ENCODE measurements at places on chromosomes 16 and 17.

- no peak for DNase-seq
Measured at GRCh38 chr17:13787636-13788035, 185.9 kb upstream of the HS3ST3A1 start.

- no peak for DNase-seq
Measured at GRCh38 chr17:77675816-77676215, 282.7 kb upstream of the TNRC6C start.

DNA sequence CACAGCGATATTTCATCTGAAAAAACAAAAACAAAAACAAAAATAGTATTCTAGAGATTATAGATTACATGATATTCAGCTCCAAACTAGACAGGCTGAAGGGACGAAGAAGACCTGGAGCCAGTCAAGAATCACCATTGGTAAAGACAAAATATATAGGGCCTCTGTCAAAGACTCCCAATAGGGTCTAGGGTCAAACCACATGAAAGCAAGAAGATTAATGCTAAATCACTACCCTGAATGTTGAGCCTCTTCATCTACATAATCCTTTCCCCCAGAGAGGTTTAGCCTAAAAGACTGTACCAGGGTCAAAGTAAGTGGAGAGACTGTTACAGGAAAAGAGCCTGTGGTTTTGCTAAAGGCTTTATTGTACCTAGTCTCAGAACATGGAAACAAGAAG is 10.8 kb upstream of the NME1 start:
- DNase-seq, result no peak

- no peak for DNase-seq
Measured at GRCh38 chr16:57104706-57105105, 12.3 kb downstream of the CPNE2 start.

- DNase-seq, result no peak
Measured at GRCh38 chr16:89293276-89294143, 76.0 kb downstream of the ZNF778 start.

- peak; percentile 81 for DNase-seq
Measured at GRCh38 chr17:57243171-57243622, 13.1 kb upstream of the MSI2 start.

DNA sequence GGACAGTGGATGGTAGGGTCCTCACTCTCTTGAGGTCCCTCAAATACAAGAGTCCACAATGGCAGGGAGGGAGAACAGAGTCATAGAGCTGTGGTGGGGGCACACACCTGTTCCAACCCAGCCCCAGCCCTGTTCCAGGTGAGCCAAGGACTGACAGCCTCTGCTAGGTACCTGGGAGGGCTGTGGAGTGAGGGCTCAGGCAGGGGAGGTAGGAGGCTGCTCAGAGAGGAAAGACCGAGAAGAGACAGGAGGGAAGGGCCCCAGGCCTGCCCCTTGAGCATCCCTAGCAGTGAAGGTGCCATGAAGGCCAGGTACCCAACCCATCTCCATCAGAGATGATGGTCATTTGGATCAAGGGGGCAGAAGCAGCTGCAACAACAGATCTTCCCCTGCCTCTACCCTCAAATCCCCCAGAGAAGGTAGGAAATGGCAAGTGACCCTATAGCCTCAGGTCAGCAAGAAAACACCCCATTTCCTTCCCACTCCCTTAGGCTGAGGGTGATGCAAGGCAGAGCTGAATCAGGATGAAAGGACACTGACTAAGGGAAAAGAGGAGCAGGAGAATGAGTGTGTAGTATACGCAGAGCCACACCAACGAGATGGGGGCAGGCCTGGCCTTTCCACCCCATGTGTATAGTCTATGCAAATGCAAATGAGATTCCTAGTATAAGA is 28.6 kb downstream of the CD300LG start:
- DNase-seq, result no peak

DNA sequence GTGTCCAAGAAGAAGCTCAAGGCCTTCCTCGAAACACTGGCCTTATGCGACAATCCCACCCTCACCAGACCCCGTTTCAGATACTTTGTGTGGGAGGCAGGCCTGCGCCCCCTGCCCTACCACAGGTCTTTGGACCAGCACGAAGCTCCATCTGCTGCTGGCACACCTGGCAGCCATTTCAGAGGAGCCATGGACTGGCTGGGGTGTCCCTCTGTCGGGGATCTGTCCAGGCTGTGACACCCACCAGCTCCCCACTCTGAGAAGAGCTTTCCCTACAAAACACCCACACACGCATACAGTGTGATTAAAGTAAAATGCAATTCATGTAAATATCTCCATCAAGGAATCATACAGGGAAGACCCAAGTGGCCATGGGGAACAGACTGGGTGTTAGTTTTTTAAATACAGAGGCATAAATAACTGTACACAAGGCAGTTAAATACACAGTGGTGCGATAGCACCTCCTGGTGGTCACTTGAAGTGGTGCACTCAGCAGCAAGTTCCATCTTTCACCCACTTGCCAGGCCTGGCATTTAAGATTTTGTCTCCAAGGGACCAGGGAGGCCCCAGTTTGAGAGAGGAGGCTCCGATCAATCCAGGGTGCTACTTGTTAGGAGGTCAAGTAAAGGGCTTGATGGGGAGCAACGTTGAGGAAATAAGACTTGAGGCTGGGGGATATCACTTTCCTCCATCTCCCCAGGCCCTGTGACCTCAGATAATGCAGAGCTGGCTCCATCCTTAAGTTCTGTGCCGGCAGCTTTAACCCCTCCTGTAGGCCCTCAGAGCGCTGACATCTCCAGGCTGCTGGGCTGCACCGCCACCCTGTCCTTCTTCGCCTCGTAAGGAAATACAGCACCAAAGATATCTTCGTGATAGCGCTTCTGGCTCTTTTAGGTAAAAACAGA is 43.6 kb downstream of the NOS2 start:
- peak; percentile 53 for DNase-seq

GRCh38 chr17:57110579-57111325 is 25.7 kb downstream of the AKAP1 start:
- no peak for DNase-seq

GRCh38 chr16:78768718-78769117 is 669.3 kb downstream of the WWOX start:
- no peak for DNase-seq

DNA sequence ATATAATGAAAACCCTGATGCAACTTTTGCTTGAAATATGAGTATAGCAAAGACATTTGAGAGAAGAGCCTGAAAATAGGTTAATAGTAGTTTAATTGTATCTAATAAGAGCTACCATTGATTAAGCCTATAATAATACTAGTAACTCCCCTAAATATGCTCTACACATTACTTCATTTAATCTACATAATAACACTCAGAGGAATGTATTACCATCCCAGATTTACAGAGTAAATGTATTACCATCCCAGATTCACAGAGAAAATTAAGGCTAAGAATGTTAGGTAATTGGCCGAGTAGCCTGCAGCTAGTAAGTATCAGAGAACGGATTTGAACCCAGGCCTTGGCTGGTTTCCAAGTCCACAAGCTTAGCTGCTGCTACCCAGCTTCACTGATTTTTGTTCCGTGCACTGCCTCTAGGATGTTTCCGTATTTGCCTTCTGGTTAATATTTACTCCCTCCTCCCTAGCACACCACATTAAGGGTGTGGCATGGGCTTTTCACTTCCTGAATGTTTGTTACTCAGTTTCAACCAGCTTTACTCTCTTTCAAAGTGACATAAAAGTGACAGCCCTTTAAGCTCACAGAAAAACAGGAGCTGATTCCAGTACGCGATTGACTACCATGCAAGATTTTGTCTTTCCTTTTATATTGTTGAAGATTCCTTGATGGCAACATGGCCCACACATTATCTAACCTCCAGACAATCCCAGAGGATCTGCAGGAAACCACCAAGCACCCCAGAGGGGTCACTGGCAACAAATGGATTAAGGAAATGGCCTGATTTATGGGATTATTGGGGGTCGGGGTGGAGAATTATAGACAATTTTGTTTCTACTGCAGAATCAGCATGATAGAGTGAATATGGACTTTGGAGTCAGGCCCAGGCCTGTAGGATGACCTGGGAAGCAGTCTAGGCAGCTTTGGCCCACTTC is 26.7 kb upstream of the TOX3 start:
- DNase-seq, result no peak

DNA sequence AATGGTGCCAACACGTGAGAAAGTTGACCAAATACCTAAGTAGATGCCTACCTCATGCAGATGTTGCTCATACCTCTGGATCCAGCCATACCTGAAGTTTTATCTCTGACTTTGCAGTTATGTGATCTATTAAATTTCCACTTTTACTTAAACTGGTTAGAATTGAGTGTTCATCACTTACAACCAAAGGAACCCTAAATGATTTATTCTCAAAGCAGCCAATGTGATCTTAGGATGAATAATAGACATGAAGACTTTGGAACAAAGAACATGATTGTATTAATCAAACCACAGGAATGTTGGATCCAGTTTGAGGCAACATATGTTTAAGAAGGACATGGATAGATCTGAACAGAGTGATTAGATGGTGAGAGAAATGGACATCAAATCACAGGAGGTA is 68.7 kb downstream of the IRX6 start:
- no peak for DNase-seq

GRCh38 chr17:16878606-16879005 is 93.3 kb downstream of the TNFRSF13B start:
- DNase-seq, result no peak

DNA sequence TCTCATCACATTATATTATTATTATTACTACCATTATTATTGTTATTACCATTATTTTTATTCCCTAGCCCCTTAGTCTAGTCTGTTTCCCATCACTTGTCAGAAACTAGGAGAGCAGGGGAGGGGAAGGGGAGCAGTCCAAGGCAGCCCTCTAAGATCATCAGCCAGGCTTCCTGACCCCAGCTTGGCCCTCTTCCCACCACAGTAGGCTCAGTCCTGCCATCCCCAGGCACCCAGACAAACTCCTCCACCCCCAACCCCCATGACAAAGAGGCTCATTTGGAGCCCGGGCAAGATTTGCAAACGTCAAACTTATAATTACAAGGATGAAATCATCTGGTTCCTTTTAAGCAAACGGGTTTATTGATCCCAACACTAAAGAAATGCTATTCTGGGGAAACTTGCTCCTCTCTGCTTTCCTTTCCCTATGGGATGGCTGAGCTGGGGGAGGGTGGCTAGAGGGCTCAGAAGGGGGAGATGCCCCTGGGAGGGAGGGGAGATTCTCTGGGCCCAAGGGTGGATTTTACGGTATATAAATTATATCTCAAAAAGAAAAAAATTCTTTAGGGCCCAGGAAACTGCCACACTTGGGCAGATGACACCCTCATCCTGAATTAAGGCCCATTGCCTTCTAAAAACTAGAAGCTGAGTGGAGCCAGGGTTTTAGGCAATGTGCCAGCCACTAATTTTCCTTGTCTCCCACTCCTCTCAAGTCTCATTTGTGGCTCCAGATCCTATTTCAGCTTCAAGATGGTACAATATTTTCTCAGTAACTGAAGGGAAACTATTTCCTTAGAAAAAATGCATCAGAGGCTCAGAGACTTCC is 4.4 kb upstream of the CBFB start:
- DNase-seq, result no peak

GRCh38 chr17:7107012-7107754 is 7.4 kb downstream of the ASGR2 start:
- no peak for DNase-seq

DNA sequence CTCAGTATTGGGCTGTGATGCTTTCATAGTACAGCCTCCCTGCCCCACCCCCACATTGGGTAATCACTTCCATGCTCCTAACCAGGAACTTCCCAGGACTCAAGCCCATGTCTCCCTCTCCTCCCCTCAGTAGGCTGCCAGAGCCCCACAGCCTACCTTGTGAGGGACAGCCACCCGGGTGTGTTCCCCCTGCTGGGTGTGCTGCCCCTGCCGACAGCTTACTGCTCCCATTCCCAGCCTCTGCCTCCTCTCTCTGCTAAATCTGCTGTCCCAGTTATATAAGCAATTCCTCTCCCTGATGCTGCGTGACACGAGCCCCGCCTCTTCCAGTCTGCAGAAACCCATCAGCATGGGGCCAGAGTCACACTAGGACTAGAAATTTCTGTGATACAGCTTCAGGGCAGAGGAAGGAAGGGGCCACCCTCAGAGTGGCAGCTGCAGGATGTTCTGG is at the start of gene RSKR:
Gene RSKR (minus strand): TSS at position 255 of the 451 bp plus-strand sequence. CDS start 24 bp downstream, at position 231.
- DNase-seq, result no peak

- no peak for DNase-seq
Measured at GRCh38 chr17:56310782-56311181, 157.5 kb downstream of the ANKFN1 start.

DNA sequence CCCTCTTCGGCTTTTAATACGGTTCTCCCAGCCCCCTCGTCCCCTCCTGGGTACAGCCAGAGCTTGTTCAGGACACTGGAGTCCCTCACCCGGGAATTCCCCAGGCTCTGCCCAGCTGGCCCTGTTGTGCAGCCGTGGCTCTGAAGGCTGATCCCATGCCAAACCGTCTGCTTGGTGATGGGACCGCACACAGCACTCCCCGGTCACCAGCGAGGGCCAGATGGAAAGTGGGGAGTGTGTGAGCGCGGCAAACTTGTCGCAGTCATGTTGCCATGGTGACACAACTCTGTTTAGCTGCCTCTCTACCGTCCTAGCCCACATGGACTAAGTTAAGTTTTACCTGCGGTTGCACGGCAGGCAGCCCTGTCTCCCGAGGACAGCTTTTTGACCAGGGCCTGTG is 107.9 kb downstream of the RAP1GAP2 start:
- DNase-seq, result no peak

- DNase-seq, result no peak
Measured at GRCh38 chr16:81620796-81621195, 158.3 kb upstream of the PLCG2 start.

DNA sequence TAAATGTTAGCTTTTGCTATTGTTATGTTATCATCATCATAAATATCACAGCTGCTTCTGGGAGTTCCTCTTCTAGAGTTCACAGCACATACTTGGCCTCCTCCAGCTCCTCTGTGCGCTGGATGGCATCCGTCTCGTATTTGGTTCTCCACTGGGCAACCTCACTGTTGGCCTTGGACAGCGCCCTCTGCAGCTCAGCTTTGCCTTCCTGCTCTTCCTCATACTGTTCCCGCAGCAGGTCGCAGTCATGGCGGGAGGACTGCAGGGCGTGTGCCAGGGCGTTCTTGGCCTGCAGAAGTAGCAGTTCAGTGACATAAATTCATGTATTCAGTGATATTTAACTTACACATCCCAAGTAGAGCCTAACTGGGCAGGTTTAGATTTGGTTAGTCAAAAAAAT is 23.4 kb downstream of the MYH8 start:
- no peak for DNase-seq

DNA sequence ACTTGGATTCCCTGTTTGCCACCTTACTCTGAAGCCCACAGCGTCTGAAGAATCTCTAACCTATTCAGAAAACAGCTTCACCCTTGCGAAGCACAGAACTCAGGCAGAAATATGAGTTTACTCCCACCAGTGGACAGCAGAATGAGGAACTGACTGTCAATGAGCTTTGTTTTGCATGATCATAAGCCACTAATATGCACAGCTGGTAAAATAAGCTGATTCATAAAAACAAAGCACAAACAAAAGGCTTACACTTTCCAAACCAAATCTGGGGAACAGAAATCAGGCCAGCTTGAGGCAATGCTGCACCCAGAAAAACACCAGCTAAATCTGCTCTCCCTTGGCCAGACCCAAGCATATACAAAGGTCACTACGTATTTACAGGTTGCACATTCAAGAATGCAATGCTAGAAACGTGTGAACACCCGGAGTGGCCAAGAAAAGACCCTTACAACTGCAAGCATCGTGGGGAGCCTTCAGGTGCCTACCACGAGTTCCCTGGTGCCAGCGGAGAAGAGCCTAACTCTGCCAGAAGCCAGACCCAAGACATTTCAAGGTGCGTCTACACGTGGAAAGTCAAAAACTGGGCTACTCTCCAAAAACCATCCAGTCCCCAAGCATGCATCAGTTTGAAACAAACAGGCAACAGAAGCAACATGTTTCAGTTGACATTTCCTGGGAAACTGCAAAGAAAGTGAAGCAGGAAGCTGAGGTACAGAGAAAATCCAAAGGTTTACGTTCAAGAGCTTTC is 207.1 kb downstream of the ZFHX3 start:
- no peak for DNase-seq

GRCh38 chr17:47888293-47888692 is 7.7 kb upstream of the SP2 start:
- DNase-seq, result no peak
